M059J (cell line): ENCODE measurements at places on chromosomes 1 and 21. TPM values are rescaled to one million over a fixed set of nuclear protein-coding genes. Genes with fewer than 3 reads are reported as not detected.

CASP9 gene
- total RNA-seq: 5.0 and 10.1 TPM in 2 replicates

ZYG11A gene
- total RNA-seq: 0.64 and 1.6 TPM in 2 replicates

GRCh38 chr1:77687519-77687906, 5.1 kb upstream of the ZZZ3 start:
- DNase-seq: no peak

GRCh38 chr1:47731730-47732129, 265.5 kb downstream of the TRABD2B start:
- DNase-seq: no peak

DNA sequence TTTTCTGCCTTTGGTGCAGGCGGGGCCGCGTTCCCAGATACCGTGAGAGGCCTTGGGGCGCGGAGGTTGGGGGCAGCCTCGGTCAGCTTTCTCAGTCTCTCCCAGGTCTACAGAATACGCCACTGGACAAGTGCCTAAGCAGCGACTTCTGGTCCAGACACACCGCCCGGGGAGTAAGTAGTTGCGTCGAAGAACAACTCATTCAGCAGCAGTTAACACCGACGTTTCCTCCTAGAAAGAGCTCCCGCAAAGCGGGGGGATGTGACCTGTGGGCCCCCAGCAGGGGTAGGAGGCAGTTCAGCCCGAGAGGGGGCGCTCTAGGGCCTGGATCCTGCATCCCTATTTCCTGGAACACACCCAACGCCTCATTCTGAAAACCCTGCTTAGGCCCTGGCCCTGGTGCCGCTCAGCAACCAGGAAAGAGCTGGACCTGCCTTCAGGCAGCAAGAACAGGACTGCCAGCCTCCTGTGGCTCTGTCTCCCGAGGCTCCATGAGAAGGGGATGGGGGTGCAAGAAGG, 6.5 kb upstream of the BARHL2 start:
- DNase-seq: peak; percentile 2

- DNase-seq: peak; percentile 65
Observed at GRCh38 chr21:34886240-34887104, 162.6 kb downstream of the RUNX1 start.

DNA sequence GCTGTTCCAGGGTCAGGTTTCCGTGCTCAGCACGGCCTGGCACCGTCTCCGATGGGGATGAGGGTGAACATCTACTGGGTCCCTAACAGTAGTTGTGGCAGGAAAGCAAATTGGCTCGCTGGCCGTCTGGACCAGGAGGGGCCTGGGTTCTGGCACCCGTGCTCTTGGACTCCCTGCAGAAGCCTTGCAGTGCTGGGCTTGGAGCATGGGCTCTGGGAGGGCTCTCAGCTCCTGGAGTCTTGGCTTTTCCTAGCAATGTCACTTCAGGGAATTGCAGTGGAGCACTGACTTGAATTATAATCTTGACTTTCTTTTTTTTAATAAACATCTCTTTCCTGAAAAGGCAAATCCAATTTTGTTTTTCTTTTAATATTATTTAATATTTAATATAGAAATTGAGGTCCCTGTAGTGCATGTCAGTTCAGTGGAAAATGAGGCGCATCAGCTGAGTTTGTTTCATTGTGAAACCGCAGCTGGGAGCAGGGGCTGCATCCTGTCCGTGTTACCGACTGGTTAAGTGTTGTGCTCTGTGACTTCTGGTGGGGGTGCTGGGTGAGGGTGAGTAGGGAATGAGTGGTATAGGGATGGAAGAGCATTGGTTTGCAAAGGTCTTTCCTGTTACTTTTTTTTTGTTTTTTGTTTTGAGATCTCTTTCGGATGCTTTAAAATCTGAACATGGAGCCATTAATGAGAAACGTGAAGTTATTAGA, 64.1 kb downstream of the PEX14 start:
- DNase-seq: no peak

CA6 gene
- not detected in 2 replicates for total RNA-seq

DNA sequence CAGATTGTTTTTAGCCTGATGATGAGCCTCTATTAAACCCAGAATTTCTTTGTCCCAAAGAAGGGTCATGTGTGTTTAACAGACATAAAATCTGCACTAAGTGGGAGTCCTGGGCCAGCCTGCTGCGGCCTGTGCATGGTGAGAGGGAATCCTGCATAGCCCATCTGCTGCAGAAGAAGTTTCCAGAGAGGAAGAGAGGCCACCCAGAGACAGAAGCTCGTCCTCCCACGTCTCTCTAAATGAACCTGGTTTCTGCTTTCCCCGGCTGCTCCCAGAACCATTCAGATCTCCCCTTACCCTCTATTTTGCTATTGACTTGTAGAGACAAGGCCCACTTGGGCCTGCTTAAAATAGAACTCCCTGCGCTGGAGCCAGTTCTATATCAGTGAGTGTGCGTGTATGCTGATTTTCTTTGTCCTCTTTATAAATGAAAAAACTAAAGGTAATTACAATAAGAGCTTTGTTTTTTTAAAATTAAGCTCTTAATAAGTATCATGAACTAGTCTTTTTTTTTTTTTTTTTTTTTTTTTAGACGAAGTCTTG, 142.8 kb upstream of the RAB4A start:
- DNase-seq: no peak

CD84 gene
- not detected in 2 replicates for total RNA-seq

TDRD5 gene
- not detected in 2 replicates for total RNA-seq

B3GALT5 gene
- 1.3 and 1.8 TPM in 2 replicates for total RNA-seq

DNA sequence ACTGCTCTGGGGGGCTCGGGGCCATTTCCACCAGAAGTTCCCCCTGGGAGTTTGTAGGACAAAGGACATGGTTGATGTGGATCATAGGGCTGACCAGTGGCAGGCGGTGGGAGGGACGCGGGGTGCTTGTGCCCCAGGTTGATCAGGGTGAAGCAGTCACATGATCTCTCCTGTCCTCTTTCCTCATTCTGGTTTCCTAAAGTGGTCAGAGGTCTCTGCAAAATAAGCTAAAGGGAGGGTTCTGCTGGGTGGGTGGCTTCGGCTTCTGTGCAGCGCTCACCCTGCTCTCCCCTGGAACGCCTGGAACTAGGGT, 9.2 kb downstream of the PDXK start:
- no peak for DNase-seq

SPRR1A gene
- total RNA-seq: not detected in 2 replicates

DNA sequence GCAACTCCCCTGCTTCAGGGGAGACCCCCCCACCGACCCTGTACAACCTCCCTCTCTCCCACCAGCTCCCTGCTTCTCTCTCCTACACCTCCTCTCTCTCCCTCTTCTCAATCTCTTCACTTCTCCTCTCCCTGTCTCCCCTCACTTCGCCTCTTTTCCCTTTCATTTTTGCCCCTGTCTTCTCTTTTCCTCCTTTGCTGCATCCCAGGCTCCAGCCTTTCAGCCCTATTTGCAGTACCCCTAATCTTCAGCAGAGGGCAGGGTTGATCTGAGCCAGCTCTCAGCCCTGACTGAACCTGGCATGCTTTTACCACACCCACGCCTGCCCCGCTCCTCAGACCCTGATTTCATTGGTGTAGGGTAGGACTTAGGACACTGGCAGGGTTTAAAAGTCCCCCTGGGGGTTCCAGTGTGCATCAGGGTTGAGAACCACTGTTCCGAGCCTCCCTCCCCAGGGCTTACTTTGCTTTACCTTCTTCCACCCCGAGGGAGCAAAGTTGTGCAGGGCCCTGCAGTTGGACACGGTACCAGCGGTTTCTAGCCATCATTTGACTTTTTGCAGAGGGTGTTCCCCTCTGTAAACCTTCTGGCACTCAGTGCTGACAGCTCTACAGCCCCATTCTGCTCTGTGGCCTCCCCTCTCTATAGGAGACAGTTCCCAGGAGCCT, 67.3 kb upstream of the CNTN2 start:
- DNase-seq: peak; percentile 44

DDR2 gene
- total RNA-seq: 21.9 and 32.3 TPM in 2 replicates

- no peak for DNase-seq
Observed at GRCh38 chr1:174740249-174740968, 259.3 kb upstream of the CACYBP start.

CNKSR1 gene
- total RNA-seq: 0.49 TPM in 1 of 2 replicates, not detected in the other

- DNase-seq: no peak
Observed at GRCh38 chr1:71586030-71586429, 505.2 kb upstream of the ZRANB2 start.

DNA sequence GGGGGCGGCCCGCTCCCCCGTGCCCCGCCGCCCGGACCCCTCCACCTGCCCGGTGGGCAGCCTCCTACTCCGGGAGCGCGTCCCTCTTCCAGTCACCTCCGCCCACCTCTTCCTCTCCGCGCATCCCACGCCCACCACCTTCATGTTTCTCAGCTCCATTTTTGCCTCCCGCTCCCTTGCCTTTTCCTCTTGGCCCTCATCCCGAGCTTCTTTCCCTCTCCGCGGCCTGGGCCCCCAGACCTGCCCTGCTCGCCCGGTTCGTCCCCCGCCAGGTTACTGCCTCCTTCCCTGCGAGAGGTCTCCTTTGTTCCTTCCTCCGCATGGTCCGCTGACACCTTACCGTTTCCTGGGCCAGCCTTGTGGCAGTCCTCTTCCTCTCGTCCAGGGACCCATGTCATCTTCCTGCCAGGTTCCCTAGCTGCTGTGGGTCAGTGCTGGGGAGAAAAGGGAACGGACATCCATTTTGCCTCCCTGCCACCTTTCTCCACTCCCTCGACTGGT, 563 bp downstream of the QSOX1 start:
- peak; percentile 36 for DNase-seq

- DNase-seq: no peak
Observed at GRCh38 chr1:44485934-44486460, 80.9 kb downstream of the RNF220 start.

DNA sequence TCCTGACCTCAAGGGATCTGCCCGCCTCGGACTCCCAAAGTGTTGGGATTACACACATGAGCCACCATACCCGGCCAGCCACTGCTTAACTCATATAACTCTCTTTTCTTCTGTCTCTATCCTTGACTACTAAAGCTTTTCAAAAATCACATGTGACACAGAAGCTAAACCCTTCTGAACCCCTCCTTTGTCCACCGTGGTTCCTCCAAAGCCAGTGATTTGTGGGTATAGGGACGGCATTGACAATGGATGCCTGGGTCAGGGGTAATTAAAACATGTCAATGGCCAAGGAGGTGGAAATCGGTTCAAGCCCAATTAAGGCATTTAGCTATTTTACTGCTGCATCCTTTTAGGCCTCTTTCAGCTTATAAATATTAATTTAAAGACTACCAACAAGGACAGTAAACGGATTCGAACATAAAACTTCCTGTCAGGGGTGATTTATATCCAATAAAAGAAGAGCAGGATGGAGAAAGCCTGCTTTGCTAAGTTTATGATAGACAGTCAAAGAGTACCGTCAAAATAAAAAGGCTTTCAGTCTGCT, 242.3 kb downstream of the GPATCH2 start:
- DNase-seq: no peak

DNA sequence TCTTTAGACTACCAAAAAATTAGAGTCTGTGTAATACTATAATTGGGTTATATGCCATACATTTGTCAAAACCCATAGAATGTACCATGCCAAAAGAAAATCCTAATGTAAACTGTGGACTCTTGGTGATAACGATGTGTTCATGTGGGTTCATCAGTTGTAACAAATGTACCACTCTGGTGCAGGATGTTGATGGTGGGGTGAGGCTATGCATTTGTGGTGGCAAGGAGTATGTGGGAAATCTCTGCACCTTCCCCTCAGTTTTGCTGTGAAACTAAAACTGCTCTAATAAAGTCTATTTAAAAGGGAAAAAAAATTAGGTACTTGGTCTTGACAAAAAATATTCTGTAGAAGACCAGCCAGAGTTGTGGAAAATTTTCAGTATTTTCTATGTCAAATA, 43.4 kb downstream of the INKA2 start:
- DNase-seq: no peak

TCEA3 gene
- 0.07 and 0.30 TPM in 2 replicates for total RNA-seq

C4BPA gene
- total RNA-seq: 0.10 TPM in 1 of 2 replicates, not detected in the other

GRCh38 chr1:113199760-113200455, 126.9 kb downstream of the LRIG2 start:
- no peak for DNase-seq

PHTF1 gene
- 72.3 and 77.3 TPM in 2 replicates for total RNA-seq

- no peak for DNase-seq
Observed at GRCh38 chr1:221944247-221944870, 202.5 kb upstream of the DUSP10 start.
